Immature natural killer cell (primary cell): ENCODE measurements at places on chromosomes 11 and 22.

DNA sequence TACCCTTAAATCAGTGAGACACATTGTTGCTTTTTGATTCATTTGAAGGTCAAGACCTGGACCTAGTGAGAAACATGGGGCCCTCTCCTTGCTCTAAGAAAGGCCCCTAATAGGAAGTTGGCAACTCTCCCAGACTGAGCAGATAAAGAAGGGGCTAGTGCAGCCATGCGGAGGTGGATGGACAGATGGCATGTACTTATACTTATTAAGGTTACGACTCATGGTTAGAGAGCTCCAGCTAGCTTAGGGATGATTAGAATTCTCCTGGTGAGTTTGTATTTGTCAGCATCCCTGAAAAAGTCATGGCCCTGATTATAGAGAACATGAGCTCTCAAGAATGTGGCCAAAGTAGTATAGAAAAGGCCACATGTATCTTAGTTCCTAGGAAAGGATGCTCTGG is 112.1 kb upstream of the BDNF start:
- no peak for DNase-seq

GRCh38 chr11:59865031-59865430 is 1.3 kb downstream of the TCN1 start:
- no peak for DNase-seq

- DNase-seq: no peak
These were observed 545 bp upstream of the TIRAP start for GRCh38 chr11:126282361-126282735.

DNA sequence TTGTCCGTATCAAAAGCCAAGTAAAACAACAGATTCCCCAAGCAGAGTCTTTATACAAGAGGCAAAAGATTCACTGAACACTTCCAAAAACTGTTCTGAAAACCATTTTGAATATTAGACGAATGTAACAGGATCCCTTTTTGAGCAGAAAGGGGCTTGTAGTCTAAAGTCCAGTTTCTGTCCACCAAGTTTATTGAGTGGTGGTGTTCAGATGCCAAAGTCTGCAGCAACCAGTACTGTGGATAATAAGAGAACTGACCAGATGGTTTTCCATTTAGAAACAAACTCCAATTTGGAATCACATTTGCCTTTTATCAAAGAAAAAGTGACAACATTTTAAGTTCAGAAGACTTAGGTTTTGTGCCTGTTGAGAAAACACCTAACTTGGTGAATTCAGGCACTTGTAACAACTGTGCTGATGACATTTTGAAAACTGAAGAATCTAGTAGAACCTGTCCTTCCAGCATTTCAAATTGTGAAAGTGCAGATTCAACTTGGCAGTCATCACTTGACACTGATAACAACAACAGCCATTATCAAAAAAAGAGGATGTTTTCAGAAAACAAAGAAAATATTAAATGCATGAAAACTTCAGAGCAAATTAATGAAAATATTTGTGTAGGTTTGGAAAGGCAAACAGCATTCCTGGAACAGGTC is 217.1 kb downstream of the CSNK2A3 start:
- no peak for DNase-seq
